ENCODE measurements at places on chromosomes 7 and 10.

GRCh38 chr7:135690566-135690965, 28.3 kb downstream of the STMP1 start:
- DNase-seq: no peak

DNA sequence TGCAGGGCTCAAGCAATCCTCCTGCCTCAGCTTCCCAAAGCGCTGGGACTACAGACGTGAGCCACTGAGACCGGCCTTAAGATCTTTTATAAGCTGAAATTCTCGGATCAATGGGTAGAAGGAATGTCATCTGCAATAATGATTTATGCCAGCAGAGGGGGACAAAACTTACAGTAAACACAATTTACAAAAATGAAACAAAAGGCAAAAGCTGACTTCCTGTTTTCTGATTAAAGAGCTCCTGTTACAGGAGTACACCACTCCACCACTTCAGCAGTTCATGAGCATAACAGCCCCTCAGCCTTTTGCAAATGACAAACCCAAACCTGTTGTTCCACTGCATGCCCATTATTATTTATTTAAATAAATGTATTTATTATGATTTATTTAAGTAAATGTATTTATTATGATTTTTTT, 88.5 kb upstream of the ATP6V0A4 start:
- peak; percentile 65 for DNase-seq

DNA sequence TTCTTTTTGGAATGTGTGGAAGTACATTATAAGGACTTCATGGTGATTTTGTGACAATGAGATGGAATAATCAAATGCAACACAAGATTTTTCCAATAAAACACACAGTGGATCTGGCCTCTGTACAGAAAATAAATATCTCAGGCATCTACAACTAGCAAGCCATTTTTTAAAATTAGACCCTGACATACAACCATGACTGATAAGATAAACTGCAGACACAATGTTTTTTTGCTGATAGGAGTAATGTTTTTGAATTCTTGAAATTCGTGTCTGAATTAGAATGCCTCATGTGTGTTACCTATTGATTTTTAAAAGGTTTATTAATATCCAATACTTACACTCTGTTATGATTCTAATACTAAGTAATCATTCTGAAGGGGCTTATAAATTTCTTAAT, 328.1 kb downstream of the HGF start:
- DNase-seq: no peak

- no peak for DNase-seq
Measured at GRCh38 chr10:49005270-49005669, 65.6 kb upstream of the LRRC18 start.

- no peak for DNase-seq
Measured at GRCh38 chr7:104993217-104993862, 20.7 kb upstream of the KMT2E start.

DNA sequence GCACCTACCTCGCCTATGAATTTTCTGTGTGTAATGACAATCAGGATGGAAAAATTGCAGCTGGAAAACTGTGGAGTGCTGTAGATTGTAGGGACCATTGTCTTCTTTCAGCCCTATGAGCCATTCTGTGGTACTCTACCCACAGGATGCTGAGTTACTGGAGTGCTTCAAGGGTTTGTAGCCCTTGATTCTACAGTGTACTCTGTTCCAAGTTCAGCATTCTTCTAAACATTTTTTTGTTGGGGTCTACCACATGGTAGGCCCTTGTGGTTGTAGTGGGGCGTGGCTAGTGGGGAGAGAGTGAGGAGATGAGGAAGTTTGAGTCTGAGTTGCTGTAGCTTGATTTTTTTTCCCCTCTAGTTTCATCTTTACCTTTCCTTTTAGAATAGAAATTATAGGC, 33.5 kb downstream of the REEP3 start:
- no peak for DNase-seq

DNA sequence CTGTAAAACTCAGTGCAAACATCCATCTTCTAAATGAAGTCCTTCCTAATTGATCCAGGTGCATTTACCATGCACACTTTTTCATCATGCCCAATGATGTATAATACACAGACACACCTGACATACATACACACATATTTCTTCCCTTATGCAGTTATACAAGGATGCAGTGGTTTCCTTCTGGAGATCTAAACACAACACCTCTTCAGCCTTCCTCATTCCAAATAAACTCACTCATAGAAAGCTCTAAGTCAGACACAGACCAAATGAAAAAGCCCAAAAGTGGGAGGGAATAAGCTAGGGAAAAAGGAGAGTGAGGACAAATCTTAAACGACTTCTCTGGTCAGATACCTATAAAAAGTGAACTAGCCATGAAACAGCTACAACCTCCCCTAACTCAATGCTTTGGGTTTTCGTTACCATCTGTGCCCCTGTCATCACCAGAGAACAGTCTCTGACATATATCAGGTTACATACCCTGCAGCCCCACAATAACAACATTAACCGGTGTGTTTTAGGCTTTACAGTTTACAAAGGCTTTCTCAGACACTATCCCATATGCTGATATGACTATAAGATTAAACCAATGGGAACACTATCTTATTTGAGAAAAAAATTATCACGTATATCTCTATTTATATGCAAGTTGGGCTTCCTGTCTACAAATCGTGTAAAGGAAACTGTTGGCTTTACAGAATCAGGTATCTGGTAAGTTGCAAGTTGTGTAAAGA, 675.2 kb downstream of the PHTF2 start:
- no peak for DNase-seq

DNA sequence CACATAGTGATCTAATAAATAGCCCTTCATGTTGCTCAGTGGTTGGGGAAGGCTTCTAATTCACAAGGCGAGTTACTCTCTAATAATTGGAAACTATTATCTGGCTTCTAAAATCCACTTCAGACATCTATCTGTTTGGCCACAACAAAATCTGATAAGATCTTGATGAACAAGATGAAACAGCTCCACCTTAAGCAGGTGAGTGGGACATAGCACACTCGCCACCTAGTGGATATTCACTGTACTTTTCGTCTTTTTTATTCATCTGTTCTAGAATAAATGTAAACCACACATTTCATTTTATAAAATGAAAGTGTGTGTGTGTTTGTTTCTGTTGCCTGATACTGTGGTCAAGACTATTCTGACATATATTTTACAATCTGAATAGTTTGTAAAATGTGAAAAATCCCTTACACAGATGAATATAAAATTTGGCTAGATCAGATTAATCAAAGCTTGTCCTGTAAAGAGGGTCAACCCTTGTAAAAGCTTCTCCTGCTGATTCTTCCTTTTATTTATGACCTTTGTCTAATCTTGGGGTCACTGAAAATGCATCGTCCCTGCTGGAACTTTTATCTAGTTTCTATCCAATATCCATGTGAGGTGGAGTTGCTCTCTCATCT, 26.5 kb upstream of the CNTNAP2 start:
- peak; percentile 37 for DNase-seq

GRCh38 chr7:4189131-4189570, 492.9 kb upstream of the FOXK1 start:
- no peak for DNase-seq

- DNase-seq: no peak
Measured at GRCh38 chr7:98779800-98780587, 89.8 kb downstream of the TMEM130 start.

DNA sequence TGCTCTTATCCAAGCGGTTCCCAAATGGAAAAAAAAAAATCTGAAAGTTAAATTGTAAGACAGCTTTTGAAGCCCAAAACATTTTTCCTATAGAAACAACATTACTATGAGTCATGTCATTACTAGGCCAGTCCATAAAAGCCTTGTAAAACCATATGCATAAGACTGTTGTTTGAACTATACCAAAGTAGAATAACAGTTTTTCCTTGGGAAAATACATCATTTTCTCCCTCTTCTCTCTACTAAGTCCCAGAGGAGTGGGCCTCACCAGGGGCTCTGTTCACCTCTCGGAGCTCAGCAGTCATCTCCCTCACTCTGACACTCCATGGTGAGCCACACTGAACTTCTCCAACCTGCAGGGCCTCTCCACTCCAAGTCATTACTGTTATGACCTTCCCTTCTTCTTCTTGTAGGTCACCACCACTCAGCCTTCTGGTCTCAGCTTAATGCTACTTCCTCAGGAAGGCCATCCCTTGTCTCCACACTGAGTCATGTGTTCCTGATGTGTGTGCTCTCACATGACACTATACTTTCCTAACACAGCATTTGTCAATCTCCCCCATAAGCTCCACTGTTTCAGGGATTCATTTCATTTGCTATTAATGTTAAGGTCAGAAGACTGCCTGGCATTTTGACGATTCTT, 32.5 kb downstream of the ZNF438 start:
- DNase-seq: peak; percentile 2

GRCh38 chr10:129511086-129511485, 44.0 kb downstream of the MGMT start:
- no peak for DNase-seq

GRCh38 chr7:87506246-87507180, 31.0 kb upstream of the ABCB4 start:
- no peak for DNase-seq

DNA sequence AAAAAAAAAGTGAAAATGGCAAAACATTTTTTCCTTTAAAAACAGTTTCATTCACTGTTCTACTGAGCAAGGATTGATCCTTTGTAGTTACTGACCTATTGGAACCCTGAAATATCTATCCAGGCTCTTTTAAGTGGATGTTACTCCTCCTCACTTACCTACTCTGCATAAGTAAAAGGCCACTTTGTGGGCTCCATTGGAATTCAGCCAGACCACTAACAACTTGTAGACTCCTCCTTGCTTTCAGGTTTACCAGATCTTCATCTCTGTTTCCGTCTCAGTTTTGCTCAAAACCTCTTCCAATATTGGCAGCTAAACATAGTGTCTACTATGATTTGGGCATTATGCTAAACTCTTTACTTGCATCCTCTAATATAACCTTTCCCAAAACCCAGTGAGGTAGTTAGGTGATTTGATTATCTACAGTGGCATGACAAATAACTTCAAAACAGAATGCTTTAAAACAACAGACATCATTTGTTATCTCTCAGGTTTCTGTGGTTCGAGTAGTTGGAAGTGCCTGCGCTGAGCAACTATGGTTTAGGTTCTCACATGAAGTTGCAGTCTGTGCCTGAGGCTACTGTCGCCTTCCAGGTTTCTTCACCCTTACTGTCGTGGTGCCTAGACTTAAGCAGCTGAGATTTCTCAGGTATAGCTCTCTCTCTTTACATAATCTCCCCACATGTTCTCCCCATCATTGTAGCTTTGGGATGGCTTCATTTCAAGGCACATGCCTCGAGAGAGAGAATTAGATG, 698.2 kb downstream of the REEP3 start:
- DNase-seq: no peak
